Osteoblast (primary cell): ENCODE measurements at places on chromosomes 13 and 19. TPM values are rescaled to one million over a fixed set of nuclear protein-coding genes. Genes with fewer than 3 reads are reported as not detected.

DNA sequence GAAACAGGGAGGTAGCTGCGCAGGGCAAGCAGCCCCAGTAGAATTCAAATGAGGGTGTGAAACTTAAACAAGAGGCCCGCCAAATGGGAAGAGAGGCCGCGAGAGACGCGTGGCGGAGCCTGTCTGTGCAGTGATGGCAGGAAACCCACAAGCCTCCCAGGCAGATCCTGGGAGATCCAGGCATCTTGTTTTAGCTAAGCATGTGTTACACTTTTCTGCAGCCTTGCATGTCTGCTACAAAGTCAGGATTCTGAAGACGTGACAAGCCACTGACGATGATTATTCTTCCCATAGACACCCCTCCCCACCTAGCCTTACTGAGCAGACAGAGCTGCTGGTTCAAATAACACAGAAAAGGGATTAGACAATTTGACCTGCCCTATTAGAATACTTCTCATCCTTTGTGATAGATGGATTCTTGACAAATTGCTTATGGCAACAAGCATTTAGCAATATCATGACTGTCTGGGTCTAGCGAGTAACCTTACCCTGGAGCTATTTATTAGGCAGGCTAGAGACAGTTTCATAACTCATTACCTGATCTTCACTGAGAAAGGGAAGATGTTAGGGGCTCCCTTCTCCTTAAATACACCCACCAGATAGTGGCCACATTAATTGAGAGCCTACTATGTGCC is 185.2 kb upstream of the IRS2 start:
- H3K27ac ChIP-seq = no peak overlapping the region
- no peak overlapping the region for H3K4me3 ChIP-seq
- DNase-seq = no peak
- H3K36me3 ChIP-seq = no peaks in the 10 kb centered on the region
- H3K4me1 ChIP-seq = no peaks in the 10 kb centered on the region
- H3K27me3 ChIP-seq = peaks cover 2% of the 10 kb centered on the region

- no peak overlapping the region for H3K27ac ChIP-seq
- no peaks in the 10 kb centered on the region for H3K27me3 ChIP-seq
- H3K4me1 ChIP-seq = peaks cover 13% of the 10 kb centered on the region
These were observed 4.6 kb downstream of the SIX5 start for GRCh38 chr19:45764475-45764874.

GRCh38 chr19:5337708-5338655 is 2.6 kb downstream of the PTPRS start:
- no peak overlapping the region for H3K27ac ChIP-seq

GRCh38 chr19:28793391-28794168 is 419.4 kb downstream of the UQCRFS1 start:
- H3K4me3 ChIP-seq = no peak overlapping the region
- H3K27me3 ChIP-seq = no peaks in the 10 kb centered on the region
- no peak overlapping the region for H3K27ac ChIP-seq
- no peaks in the 10 kb centered on the region for H3K36me3 ChIP-seq
- H3K4me1 ChIP-seq = no peaks in the 10 kb centered on the region
- no peak for DNase-seq

- H3K27ac ChIP-seq = no peak overlapping the region
- no peak overlapping the region for H3K4me3 ChIP-seq
- no peaks in the 10 kb centered on the region for H3K36me3 ChIP-seq
- peaks cover 26% of the 10 kb centered on the region for H3K27me3 ChIP-seq
These were observed 15.2 kb downstream of the KCNC3 start for GRCh38 chr19:50313812-50314536.

DNA sequence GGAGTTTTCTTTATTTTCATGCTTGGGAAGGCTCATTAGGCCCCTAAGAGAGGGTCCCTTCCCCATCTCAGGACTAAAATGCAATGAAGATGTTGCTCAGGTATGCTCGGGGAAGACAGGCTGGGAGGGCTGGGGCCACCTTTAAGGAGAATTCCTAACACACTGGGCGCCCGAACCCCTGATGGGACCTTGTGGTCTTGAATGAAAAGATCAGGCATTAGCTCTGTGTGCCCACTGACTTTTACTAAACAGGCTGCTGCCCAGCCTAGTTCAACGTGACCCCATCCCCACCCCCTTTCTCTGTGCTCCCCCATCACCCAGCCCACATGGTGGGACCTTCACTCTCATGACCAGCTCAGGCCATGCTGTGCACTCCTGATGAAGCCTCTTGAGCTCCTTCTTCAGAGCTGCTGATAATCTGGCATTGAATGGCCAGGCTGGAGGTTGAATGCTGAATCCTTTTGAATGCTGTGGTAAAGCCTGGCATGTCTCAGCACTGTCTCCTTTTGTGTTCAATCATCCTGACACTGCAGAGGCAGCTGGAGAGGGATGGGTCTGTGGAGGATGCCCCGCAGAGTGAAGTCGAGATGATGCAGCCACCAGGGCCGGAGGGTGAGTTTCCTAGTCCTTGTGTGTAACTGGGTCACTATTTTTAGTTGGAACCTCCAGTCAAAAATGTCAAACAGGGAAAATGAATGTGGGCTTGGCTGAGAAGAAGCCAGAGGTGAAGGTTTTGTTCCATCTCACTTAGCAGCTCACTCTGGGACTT is 209.1 kb downstream of the UQCRFS1 start:
- H3K4me1 ChIP-seq = no peaks in the 10 kb centered on the region
- H3K4me3 ChIP-seq = no peak overlapping the region
- no peak for DNase-seq
- no peak overlapping the region for H3K27ac ChIP-seq
- H3K36me3 ChIP-seq = no peaks in the 10 kb centered on the region

RB1 gene
- total RNA-seq = 29.8 and 33.3 TPM in 2 replicates

MCEMP1 gene
- not detected in 2 replicates for total RNA-seq

IGFL1 gene
- not detected in 2 replicates for total RNA-seq
